ENCODE measurements at places on chromosomes 11 and 22.

DNA sequence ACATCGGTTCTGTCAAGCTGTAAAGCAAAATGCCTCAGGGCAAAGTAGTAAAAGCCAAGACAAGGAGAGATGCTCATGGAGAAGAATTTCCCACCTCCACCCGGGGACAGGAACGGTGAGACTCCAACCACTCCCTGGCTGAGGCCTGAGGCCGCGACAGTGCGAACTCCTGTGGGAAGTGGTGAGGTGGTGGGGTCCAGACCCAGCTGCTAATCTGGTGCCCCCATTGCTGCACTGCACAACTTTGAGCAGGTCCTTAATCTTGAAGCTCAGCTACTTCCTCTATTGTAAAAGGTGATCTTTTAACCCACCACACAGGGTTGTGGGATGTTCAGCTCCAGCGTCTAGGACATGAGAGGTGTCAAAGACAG lies 83.9 kb downstream of the ZC3H12C start:
- DNase-seq: peak; percentile 14

DNA sequence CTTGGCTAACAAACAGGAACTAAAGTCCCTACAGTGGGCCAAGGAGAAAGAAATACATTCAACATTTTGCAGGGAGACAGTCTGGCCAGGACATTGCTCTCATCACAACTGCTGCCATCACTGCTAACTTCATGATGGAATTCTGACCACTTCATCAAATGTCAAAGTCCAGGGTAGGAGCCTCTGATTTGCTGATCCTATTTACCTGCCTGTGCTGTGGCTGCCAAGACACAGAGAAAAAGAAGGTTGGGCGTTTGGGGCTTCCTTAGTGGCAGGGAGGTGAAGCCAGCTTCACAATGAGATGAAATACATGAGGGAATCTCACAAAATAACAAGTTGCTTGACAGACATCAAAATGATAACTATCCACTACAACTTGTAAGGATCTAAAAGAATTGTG lies 343.9 kb upstream of the CADM1 start:
- DNase-seq: no peak

DNA sequence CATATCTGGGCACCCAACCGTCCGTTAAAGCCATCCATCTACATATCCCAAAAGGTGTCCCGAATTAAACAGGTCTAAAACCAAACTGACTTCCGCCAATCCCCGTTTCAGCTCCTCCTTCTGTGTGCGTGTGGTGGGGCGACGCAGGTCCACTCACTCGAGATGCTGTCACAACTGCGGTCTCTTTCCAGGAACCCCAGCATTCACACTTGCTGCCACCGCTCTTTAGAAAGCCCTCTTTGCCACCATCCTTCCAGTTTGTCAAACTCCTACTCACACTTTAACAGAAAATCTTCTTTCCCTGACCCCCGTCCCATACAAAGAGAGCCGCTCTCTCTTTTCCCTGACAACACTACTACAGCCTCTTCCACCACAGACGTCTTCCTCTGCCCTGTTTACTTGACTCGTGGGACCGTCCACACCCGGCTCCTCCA lies 467 bp downstream of the ESS2 start:
- peak; percentile 23 for DNase-seq

GRCh38 chr11:129731316-129731715 lies 84.3 kb upstream of the TMEM45B start:
- DNase-seq: no peak

DNA sequence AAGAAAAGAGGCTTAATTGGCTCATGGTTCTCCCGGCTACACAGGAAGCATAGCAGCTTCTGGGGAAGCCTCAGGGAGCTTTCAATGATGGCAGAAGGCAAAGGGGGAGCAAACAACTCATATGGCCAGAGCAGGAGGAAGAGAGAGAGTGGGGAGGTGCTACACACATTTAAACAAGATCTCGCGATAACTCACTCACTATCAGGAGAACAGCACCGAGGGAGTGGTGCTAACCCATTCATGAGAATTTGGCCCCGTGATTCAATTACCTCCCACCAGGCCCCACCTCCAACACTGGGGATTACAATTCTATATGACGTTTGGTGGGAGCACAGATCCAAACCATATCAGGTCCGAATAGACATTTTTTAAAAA lies 41.7 kb upstream of the APLNR start:
- no peak for DNase-seq

GRCh38 chr11:1460986-1461825 lies 25.4 kb downstream of the MOB2 start:
- DNase-seq: no peak

GRCh38 chr22:36922711-36923110 lies 9.3 kb downstream of the CSF2RB start:
- no peak for DNase-seq

DNA sequence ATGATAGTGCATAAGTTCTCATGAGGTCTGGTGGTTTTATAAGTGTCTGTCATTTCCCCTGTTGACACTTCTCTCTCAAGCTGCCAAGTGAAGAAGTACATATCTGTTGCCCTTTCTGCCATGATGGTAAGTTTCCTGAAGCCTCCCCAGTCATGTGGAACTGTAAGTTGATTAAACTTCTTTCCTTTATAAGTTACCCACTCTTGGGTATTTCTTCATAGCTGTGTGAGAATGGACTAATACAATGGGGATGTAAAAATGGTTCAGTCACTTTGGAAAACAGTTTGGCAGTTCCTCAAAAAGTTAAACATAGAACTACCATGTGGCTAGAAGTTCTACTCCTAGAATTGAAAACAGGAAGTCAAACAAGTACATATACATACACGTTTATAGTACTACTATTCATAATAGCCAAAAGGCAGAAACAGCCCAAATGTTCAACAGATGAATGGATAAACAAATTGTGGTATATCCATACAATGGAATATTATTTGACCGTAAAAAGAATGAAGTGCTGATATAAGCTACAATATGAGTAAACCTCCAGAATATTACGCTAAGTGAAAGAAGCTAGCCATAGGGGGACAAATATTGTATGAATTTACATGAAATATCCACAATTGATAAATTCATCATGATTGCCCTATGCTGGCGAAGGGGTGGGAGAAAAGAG lies 16.0 kb upstream of the DKK3 start:
- peak; percentile 70 for DNase-seq

DNA sequence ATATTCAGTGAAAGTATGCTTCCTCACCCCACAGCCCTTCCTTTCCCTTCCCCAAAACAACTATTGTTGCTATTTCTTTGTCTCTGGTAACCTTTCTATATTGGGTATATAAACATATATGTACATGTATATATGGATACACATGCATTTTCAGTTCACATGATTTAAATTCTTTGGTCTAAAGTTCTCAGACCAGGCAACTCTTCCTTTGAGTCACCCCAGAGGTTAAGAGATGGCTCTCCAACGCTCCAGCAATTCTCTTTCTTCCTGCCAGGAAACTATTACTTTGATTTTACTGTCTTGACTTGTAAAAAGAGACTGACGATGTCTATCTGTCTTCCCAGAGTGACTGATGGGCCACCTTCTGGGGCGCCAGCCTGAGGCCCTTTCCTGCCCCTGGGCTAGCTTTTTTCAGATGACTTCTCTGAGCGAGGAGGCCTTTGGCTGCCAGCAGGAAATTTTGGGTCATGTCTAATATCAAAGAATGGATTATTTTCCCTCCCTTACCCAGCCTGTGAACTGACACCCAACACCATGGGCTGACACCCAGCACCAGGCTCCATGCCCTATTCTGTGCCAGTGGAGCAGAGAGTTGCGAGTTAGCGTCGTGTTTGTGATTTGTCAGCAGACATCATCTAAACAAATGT lies 14.4 kb upstream of the ST3GAL4 start:
- DNase-seq: no peak

GRCh38 chr11:8287297-8287696 lies 23.6 kb upstream of the LMO1 start:
- no peak for DNase-seq

DNA sequence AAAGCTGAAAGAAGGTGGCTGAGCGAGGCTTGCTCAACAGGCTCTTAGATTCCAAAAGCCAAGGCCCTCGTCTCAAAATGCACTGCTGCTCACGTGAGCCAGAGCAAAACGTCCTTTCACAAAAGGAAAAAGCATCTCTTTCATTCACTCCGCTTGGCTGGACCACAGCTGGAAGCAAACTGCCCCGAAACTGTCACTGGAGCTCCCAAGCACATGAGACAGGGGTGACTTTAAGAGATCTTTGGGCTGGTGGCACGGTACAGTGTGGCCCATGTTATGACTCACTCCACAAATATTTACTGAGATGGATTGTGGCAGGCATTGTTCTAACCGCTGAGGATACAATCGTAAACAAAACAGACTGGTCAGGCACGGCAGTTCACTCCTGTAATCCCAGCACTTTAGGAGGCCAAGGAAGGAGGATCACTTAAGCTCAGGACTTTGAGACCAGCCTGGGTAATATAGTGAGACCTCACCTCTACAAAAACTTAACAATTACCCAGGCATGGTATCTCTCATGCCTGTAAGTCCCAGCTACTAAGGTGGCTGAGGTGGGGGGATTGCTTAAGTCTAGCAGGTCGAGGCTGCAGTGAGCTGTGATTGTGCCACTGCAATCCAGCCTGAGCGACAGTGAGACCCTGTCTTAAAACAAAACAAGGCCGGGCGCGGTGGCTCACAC lies 3.6 kb downstream of the PLA2G6 start:
- DNase-seq: peak; percentile 60

- DNase-seq: peak; percentile 71
These were observed 114.7 kb downstream of the CRYBB2 start for GRCh38 chr22:25334162-25334490.

- DNase-seq: no peak
These were observed 2.5 kb downstream of the SCO2 start for GRCh38 chr22:50522806-50523438.

GRCh38 chr11:14852571-14853177 lies 39.4 kb downstream of the CYP2R1 start:
- DNase-seq: no peak

DNA sequence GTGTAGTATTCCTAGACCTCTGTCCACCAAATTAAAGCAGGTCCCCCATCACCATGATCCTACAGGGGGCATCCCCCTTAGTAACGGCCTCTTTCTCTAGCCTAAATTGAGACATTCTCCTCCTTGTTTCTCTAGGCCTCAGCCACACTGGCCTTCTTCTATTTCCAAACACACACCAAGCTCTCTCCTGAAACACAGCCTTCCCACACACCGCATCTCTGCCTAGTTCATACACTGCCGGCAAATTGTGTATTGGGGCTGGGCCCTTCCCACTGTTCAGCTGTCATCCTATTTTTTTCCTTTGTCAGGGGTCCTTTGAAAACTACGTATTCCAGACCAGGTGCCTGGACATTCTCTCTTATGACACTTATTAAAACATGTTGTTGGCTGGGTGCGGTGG lies 11.5 kb upstream of the VPREB1 start:
- DNase-seq: no peak

- DNase-seq: no peak
These were observed 7.3 kb upstream of the APOL4 start for GRCh38 chr22:36208914-36209313.

DNA sequence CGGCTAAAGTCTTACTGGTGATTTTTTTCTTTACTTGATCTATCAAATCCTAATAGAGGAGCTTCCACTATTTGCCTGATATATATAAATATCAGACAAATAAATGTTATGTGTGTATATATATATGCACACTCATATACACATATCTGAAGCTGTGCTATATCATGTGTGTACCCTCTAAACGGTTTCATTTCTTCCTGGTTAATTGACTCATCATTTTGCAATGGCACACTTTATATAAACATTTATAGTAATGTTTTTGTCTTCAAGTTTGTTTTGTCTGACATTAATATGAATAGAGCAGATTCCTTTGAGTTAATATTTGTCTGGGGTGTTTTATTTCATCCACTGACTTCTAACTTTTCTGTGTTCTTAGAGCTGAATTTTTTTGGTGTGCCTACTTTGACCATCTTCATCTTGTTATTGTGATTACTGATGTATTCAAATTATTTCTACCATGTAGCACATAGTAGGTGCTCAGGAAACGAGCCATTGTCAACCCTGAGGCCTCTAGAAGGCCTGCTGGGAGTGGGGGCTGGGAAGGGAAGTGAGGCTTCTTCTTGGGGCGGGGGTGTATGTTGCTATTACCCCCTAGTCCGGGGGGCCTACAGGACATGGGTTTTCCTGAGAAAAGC lies 82.6 kb downstream of the LRRC32 start:
- DNase-seq: no peak

- no peak for DNase-seq
These were observed 4.7 kb upstream of the FAM111B start for GRCh38 chr11:59102259-59102765.

DNA sequence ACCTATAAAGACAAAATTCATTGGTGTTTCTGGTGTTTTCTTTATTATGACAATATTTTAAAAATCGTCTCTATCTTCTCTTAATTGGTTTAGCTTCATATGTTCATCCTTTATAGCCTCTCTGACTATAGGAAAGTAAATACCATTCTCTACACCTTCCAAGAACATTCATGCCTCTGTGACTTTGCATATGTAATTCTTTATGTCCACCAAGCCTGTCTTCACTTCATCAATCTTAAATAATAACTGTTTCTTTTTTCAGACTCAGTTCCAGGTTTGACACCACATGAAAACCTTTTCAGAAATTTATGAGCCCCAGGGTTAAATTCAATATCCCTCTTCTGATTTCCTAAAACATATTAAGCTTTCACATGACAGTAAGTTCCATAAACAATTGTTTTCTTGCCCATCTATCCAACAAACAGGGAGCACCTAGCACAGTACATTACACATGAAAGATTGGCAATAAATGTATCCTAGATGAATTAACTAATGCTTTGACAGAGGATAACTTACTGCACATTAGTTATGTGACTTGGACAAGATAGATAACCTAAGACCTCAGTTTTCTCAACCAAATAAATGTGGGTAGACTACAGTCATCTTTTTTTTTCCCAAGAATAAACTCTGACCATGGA lies 886.1 kb downstream of the LRRC4C start:
- DNase-seq: no peak

- DNase-seq: no peak
These were observed 24.7 kb downstream of the PPME1 start for GRCh38 chr11:74195828-74196227.

DNA sequence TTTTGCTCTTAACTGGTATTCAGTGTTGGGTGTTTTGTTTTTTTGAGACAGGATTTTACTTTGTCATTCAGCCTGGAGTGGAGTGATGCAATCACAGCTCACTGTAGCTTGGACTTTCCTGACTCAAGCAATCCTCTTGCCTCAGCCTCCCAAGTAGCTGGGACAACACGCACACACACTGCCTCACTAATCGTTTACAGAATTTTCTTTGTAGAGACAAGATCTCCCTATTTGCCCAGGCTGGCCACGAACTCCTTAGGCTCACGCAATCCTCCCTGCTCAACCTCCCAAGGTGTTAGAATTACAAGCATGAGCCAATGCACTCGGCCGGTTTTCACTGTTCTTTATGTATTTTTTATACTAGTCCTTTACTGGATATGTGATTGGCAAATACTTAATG lies 51.0 kb upstream of the IGLL5 start:
- DNase-seq: no peak

DNA sequence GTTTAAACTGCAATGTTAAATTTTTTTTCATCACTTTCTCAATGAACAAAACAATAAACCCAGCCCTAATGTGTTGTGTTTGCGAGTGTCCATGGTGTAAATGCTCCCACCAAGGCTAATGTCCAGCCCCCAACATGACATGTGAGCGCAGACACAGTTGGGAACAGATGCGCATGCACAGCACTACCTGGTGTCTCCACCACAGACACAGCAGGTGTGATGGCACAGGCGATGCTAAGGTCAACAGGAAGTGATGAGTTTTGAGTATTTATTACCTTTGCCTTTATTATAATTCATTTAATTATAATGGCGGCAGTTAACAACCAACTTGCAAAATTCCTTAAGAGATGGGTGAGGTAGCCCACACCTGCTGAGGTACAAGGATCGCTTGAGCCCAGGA lies 42.9 kb downstream of the MICAL3 start:
- no peak for DNase-seq

- peak; percentile 58 for DNase-seq
These were observed 4.1 kb upstream of the TBX1 start for GRCh38 chr22:19756288-19757128.

All from KBM-7 (cell line).